ENCODE measurements at places on chromosomes 7 and 10.

- DNase-seq: no peak
These were observed 2.5 kb downstream of the VOPP1 start for GRCh38 chr7:55569797-55570196.

DNA sequence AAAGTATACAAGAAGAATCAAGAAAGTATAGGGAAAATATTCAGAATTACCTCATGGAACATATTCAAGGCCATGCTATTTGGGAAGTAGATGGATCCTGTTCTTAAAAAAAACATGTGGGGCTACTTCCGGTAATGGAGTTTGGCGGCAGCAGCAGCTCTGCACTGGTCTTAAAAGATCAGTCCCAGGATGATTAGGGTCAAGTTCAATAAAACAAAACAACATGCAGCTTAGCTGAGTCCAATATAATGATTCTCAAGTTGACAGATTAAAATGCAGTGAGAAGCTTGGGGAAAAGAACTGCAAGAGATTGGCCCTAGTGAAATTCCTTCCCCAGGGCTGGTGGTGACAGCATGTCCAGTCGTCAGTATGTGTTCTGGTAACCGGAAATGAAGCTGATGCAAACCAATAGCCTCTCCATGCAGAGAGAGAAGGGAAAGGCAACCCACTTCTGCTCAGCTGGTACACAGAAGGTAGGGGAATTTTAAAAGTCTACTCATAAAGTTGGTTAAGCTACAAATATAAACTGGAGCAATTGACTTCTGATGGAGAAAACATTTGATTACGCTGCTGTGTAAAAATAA lies 305.1 kb upstream of the IMMP2L start:
- no peak for DNase-seq

- no peak for DNase-seq
These were observed 153.2 kb upstream of the SLC13A1 start for GRCh38 chr7:123352973-123353372.

GRCh38 chr10:87861566-87861952 lies 1.8 kb downstream of the KLLN start:
- no peak for DNase-seq

DNA sequence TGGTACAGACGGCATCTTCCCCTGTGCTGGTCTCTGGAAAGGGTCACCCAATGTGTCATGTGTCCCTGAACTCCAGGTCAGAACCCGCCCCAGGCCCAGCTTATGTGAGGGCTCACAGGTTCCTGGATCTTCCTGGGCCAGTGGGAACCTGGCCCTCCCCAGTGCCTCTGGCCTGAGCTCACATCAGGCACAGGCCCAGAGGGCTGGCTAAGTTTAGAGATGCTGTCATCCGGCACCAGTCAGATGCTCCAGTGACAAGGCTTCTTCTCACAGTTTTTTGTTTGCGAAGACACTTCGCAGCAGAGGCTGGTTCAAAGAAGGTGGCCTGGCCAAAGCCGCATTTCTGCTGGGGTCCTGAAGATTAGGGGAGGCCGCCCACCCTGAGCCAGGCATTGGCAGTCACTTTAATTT lies 11.8 kb downstream of the CAMK2B start:
- no peak for DNase-seq

- DNase-seq: no peak
These were observed 753.2 kb downstream of the DNAJB9 start for GRCh38 chr7:109322833-109323232.

- no peak for DNase-seq
These were observed 27.2 kb downstream of the CCM2 start for GRCh38 chr7:45026984-45027773.

- DNase-seq: no peak
These were observed 580.6 kb downstream of the PHTF2 start for GRCh38 chr7:78379148-78379547.

DNA sequence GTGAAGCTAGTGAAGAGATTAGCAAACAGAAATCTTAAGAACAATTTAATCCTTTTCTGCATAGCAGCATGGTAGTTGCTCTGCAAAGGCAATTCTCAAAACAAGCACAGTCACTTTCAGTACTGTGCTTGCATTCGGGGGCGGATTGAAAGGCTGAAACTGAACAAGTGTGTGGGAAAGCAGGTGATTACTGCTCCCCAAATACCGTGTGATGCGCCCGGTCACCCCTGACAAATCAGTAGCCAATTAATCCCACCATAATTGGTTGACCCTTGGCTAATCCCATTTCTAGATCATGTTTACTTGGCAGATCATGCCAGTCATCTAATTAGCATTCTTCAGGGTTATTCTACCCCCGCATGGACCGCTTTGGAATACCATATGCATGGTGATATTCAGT lies 76.5 kb upstream of the ADRB1 start:
- no peak for DNase-seq

GRCh38 chr7:155778349-155778748 lies 33.9 kb downstream of the SHH start:
- DNase-seq: no peak

- DNase-seq: no peak
These were observed 89.6 kb downstream of the CACNB2 start for GRCh38 chr10:18229826-18230225.

DNA sequence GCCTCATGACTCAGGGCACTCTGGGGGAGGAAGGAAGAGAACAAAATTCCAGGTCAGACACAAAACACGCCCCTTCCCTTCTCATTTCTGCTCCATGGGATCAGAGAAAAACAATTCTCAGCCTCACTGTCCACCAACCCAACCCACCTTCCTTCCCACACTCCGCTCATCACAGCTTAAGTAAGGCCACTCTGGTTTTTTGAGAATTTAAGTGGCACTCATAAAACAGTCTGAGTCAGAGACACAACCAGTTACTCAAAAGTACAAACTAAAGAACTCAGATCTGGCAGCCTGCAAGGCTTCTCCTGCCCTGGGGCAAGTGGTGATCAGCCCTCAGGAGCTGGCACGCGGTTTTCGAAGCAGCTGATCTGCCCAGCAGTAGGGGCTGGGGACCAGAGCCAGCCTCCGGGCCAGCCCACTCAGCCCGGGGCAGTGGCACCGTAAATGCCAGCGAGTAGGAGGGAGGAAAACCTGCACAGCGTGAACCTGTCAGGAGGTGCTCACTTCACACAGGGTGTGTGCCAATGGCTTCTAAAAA lies 39.1 kb upstream of the ABLIM1 start:
- DNase-seq: no peak

DNA sequence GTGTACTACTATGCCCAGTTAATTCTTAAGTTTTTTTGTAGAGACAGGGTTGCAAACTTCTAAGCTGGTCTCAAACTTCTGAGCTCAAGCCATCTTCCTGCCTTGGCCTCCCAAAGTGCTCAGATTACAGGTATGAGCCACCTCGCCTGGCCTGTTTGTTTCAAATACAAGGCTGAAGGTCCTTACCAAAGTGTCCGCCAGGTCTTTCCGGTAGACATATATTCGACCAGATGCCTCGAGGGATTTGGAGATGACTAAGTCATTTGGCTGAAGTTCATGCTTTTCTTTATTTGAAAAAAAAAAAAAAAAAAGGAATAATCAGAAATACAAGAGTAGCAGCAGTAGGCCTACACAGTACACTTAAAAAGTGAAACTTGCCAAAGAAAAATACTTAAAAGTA lies 204.5 kb upstream of the CDCA7L start:
- no peak for DNase-seq

DNA sequence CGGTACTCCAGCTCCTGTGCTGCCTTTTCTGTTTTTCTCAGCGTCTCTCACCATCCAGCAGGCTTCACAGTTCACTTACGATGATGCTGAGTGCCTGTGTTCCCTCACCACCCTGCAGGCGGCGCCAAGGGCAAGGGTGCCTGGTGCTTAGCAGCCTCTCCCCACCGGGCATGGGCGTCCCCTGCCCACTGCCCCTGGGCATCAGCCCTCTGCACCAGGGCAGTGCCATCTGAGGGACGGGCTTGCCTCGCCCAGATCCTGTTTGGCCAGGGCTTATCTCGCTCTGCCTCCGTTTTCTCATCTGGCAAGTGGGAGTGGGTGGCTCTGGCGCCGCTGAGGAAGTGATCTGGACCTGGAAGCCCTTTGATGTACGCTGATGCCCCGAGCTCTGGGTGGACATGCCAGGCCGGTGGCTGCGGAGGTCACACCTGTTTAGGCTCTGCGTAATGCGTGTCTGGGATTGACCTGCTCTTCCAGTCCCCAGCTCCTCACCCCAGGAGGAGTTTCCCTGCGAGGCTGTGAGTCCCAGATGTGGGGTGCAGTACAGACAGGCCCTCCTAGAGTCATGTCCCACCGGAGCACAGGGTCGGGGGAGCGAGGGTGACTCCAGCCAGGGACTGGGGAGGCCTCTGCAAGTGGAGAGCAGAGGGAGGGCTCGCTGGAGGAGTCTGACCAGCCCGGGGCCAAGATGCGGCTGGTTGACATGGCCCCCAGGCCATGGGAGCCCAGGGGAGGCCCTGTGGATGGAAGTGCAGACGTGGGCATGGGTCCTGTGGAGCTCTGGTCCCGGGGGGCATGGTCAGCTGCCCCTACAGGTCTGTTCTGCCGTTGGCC lies 11.8 kb downstream of the TTYH3 start:
- DNase-seq: no peak

DNA sequence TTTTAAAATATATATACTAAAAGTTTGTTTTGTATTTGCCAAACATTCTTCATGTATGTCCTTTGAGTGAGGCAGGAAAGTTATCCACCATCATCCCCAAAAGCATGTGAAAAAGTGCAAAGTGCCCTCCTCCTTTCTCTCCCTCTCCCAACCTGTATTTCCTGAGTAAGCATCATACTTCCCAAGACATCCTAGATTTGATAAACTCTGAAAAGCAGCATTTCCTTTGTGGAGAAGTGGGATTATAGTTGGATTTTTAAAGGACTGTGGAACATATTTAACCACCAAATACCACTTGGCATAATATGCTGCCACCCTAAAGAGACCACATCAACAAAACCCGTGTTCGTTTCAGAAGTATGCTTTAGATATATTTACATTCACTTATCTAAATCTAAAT lies 36.9 kb downstream of the NET1 start:
- no peak for DNase-seq

DNA sequence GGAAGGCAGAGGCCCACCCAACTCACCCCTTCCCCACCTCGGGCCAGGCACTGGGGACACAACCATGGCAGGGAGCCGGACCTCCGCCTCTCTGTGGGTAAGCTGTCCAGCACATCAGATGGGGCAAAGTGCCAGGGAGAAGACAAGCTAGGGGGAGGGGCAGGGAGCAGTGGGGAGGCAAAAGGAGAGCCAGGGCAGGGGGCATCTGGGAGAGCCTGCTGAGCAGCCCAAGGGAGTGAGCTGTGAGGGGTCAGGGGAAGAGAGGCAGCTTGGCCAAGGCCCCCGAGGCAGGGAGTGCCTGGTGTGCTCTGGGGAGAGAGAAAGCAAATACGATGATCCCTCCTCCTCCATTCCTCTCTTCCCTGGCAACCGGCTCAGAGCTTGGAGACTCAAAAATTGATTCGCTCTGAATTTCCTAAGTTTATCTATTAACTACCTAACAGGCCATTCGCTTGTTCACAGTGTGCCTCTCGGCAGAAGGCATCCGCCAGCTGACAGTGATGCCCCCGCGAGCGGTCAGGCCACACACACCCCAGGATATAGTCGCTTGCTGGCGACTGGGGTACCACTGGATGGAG lies 4.5 kb downstream of the CAMK2B start:
- DNase-seq: no peak

DNA sequence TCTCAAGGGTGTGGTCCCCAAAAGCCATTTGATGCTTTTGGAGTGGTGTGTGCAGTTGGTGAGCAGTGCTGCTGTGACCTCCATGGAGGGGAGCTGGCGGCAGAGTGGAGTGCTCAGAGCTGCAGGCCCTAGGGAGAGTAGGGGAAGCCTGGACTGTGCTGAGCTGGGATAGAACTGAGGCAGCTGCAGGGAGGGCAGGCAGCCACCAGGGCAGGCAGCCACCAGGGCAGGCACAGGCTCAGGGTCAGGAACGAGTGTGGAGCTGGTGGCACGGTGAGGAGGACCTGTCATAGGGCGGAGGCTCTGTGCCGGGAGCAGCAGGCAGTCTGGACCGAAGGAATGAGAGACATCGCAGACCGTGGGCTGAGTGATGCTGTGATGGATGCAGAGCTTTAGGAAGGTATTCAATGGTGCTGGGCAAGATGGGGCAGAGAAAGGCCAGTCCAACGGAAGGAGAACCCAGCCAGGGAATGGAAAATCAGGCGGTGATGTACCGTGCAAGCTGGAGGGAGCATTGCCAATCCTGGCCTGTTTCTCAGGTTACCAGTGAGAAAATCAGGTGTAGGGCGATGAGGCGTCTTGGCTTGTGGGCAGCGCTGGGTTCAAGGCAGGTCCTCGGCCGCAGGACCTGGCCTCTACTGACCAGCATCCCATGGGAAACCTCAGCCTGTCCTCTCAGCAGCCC lies 152.6 kb downstream of the CAMK1D start:
- no peak for DNase-seq

- DNase-seq: no peak
These were observed 118.8 kb downstream of the JAZF1 start for GRCh38 chr7:28061824-28062196.

DNA sequence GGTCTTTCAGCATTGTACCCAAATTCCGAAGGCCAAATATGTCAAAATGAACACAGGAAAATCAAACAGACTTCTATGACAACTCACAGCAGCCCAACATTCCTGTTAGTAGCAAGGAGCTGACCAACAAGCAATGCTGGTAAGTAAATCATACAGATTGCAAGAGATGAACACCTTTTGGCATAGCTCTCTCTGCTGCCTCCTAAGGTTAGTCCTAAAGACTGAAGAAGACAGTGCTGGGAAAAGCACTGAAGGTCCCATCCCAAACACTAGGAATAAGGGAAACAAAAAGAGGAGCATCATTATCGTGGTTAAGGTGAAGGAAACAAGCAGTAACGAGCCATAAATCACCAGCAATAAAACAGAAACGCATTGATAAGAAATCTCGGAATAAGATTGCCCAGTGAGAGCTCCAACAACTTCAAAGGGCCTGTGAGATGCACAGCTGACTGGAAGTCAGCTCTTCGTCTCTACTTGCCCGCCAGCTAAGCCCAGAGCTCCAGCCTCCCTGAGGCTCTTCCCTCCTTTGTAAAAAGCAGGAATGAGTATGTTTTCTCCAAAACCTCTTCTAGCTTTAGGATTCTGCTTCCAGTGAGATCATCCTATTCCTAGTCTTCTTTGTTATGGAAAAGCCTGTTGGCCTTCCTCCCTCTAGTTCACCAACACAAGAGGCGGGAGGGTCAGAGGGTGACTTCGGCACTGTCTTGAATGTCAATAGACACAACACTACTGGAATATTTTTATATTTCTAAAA lies 15.3 kb downstream of the NUDT5 start:
- no peak for DNase-seq

DNA sequence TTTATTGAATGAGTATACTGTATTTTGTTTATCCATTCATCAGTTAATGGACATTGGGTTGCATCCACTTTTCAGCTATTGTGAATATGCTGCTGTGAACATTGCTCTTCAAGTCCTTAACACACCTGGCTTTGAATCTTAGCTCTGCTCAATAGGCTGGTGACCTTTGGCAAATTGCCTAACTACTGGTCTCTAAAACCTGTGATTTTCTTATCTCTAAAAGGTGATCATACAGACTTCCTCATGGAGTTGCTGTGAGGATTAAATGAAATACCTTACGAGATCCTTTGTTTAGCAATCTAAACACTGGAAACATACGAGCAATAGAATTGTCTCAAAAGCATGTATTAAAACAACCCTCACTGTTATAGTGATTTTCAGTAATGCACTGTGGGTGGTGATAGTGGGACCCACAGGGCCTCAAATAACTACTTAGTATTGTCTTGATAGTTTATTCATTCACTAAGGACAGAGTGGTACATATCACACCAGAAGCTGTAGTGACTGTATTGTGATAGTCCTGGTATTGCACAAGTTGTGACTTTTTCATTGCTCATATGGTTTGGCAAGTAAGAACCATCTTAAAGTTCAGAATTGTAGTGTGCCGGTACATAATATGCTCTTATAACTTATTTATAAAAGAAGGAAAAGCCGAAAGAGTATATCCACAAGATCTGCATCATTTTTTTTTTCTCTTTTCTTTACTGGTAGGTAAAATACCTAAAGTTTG lies 257.6 kb downstream of the EXOC4 start:
- DNase-seq: no peak
